ENCODE measurements at places on chromosomes 3 and 15.
A peak's percentile ranks its signal among the peaks of the same experiment; 100 is the strongest.

DNA sequence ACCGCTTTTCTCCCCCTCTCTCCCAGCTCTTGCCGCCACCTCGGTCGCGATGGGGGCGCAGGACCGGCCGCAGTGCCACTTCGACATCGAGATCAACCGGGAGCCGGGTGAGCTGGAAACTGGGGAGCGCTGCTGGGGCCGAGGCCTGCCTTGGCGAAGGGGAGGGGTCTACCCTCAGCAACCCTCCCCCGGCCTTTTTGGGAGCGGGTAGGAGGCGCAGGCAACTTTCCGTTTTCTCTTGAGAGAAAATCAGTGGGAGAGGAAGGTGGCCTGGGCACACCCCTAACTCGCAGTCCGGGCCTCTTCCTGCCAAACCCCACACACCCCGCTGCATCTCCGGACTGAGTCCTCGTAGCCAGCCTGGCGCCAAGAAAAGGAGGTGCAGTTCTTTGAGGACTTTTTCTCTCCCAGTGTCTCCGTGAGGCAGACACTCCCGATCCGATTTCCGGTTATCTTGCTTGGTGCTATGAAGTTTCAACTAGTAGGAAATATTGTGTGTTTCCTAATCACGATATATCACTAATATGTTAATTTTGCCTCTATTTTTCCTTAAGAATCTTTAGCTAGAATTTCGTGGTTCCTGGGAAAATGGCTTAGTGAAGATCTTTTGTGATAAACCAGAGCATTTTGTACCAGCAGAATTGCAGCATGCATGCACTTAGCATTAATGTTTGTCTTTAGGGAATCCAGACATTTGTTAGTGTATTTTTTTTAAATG is 631 bp downstream of the NKTR start:
- H3K27ac ChIP-seq = peak overlapping the region; percentile 96
- H3K27me3 ChIP-seq = no peaks in the 10 kb centered on the region
- peaks cover 59% of the 10 kb centered on the region for H3K36me3 ChIP-seq
- H3K4me1 ChIP-seq = peaks cover 31% of the 10 kb centered on the region
- H3K4me3 ChIP-seq = peak overlapping the region; percentile 91

DNA sequence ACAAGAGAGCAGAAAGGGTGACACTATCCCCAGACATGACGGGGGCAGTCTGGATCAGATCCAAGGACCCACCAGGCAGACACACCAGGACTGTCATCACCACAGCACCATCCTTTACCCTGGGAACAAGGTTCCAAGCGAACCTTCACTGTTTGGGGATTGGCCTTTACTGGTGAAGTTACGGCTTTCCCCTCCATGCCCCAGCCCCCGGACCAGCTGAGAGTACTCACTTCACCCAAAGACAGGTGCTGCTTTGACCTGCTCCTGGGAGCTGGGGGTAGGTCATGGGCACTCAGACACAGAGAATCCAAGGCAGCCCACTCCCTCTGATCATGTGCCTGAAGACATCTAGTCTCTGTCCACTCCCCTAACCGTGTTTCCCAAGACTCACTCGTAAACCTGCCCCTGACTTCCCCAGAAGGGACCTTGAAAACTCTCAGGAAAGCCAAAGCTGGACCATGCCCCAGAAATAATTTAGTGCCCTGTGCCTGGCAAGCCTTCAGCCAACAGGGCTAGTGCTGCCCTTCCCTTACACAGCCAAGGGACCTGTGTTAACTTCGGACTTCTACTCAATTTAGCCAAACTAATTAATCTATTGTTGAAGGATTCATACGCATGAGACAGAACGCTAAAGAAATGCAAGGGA is 2.8 kb downstream of the RRP9 start:
- DNase-seq = no peak
- H3K36me3 ChIP-seq = peaks cover 62% of the 10 kb centered on the region
- peaks cover 22% of the 10 kb centered on the region for H3K4me1 ChIP-seq
- H3K27me3 ChIP-seq = no peaks in the 10 kb centered on the region
- H3K4me3 ChIP-seq = peak overlapping the region; percentile 43

DNA sequence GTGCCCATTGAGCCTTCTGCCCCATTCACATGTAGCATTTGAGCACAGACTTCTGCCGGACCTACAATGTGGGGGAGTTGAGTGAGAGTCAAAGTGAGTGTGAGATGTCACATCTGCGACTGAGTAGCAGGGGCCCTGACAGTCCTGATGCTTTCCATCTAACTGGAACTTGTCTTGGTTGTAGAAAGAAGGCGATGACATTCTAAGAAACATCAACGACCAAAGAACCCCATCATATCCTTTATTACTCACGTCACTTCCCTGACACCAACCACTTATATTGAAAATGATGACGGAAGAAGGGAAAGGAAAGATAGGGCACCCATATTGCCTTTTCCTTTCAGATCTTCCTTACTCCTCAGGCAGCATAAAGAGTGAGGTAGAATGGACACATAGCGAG is 30.5 kb downstream of the SMAD3 start:
- H3K27me3 ChIP-seq = no peaks in the 10 kb centered on the region
- peaks cover 83% of the 10 kb centered on the region for H3K4me1 ChIP-seq
- H3K36me3 ChIP-seq = peaks cover 61% of the 10 kb centered on the region
- peak overlapping the region; percentile 5 for H3K4me3 ChIP-seq
- peak overlapping the region; percentile 92 for H3K27ac ChIP-seq

DNA sequence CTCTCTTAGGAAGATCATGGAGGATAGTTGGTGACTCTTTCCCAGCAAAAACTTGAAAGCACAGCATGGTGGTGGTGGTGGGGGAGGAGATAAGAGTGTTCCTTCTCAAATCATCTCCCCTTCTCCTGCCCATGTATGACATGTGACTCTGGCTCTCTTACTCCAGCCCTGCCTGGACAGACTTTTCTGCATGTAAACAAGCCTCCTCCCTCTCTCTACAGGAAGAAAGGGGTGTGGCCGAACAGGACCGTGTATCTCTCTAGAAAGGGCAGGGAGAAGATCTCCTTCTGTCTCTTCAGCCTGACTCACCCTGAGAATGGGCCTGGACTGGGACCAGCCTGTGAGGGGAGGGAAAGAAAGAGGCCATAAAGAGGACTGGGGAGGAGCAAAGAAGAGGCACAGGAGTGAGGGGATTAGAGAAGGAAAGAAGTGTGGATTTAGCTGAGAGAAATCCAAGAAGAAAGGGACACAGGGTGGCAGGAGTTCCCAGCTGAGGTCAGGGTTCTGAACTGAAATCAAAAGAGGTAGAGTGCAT is 1.5 kb downstream of the CELF6 start:
- H3K4me3 ChIP-seq = peak overlapping the region; percentile 62
- H3K36me3 ChIP-seq = no peaks in the 10 kb centered on the region
- DNase-seq = no peak
- peaks cover 16% of the 10 kb centered on the region for H3K4me1 ChIP-seq

- peak overlapping the region; percentile 97 for H3K4me3 ChIP-seq
- H3K27ac ChIP-seq = peak overlapping the region; percentile 75
- H3K4me1 ChIP-seq = peaks cover 47% of the 10 kb centered on the region
Observed at GRCh38 chr3:186566772-186567071, 417 bp downstream of the TBCCD1 start.

- no peak for DNase-seq
- no peak overlapping the region for H3K27ac ChIP-seq
- peaks cover 46% of the 10 kb centered on the region for H3K36me3 ChIP-seq
Observed at GRCh38 chr3:4503050-4503449, 9.9 kb downstream of the ITPR1 start.

GRCh38 chr3:178439504-178439903 is 96.7 kb upstream of the KCNMB2 start:
- no peaks in the 10 kb centered on the region for H3K36me3 ChIP-seq
- no peak overlapping the region for H3K4me3 ChIP-seq
- DNase-seq = no peak
- no peak overlapping the region for H3K27ac ChIP-seq

GRCh38 chr3:16999161-16999560 is 114.4 kb downstream of the PLCL2 start:
- no peak overlapping the region for H3K27ac ChIP-seq
- peaks cover 36% of the 10 kb centered on the region for H3K4me1 ChIP-seq
- H3K36me3 ChIP-seq = peaks cover 26% of the 10 kb centered on the region
- no peaks in the 10 kb centered on the region for H3K27me3 ChIP-seq
- H3K4me3 ChIP-seq = no peak overlapping the region
- DNase-seq = no peak

- H3K27ac ChIP-seq = peak within 1 kb of the TSS; percentile 80
- peak within 1 kb of the TSS; percentile 93 for H3K4me3 ChIP-seq
- peak; percentile 62 for DNase-seq
- peaks cover 14% of the 10 kb centered on the region for H3K4me1 ChIP-seq
- no peaks in the 10 kb centered on the region for H3K36me3 ChIP-seq
- H3K27me3 ChIP-seq = peaks cover 30% of the 10 kb centered on the region
Observed at GRCh38 chr15:62389885-62390790, 225.1 kb upstream of the C2CD4B start.

DNA sequence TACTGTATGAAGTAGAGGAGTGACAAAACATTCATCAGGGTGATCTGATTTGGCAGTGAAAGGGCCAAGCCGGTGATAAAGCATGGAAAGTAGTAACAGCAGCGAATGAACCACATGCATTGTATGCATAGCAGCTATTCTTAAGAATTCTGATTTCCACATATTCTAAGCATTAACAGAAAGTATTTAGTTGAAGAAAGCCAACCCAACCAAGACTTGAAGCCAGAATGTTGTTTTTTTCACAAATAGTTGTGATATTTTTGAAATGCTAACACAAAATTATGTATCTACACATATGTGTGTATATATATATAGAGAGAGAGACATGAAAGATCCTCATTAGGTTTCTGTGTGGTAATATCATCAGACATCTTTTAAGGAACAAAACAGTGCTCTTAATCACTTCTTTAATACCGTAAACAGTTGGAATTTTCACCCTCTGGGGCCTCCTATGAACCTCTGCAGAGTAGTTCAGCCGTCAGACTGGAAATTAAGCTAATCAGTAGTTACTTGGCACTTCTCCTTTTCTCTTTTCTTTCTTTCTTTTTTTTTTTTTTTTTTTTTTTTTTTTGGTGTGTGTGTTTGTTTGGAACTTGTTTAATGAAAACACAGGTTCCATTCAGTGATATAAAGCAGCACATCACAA is 139.6 kb downstream of the CMSS1 start:
- H3K4me3 ChIP-seq = no peak overlapping the region
- no peaks in the 10 kb centered on the region for H3K36me3 ChIP-seq
- H3K27me3 ChIP-seq = no peaks in the 10 kb centered on the region

DNA sequence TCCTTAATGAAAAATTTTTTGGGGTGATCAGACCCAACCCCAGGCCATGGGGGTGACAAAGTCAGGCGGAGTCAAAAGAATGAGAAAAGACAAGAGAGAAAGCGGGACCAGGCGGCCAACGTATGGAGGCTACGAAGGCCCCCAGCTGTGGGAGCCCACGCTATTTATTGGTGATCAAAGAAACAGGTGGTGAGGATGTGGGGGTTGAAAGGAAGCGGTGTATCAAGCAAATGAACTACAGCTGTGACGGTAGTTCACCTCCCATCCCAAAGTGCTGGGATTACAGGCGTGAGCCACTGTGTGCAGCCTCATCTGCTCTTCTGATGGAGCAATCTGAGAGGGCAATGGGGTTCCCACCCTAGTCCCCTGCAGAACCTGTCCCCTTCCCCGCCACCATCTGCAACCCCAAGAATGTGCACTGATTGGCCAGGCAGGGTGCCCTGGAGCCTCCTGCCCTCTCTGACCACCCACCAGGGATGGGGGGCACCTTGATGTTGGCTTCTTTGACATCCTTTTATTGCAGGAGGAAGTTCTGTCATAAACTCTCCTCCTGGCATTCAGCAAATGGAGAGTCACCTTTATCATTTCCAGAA is 1.1 kb upstream of the CHRNA3 start:
- peaks cover 52% of the 10 kb centered on the region for H3K27me3 ChIP-seq
- H3K4me3 ChIP-seq = no peak overlapping the region
- DNase-seq = no peak

DNA sequence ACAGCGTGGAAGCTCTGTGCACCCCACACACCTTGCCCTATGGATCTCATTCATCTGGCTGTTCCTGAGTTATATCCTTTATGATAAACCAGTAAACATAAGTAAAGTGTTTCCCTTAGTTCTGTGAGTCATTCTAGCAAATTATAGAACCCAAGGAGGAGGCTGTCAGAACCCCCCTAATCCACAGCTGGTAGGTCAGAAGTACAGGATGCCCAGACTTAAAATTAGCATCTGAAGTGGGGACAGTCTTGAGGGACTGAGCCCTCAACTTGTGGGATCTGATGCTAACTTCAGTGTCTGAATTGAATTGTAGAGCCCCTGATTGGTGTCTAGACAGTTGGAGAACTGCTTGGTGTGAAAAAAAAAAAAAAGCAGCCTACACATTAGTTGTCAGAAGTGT is 75.1 kb downstream of the B3GNT5 start:
- H3K36me3 ChIP-seq = no peaks in the 10 kb centered on the region
- peaks cover 20% of the 10 kb centered on the region for H3K4me1 ChIP-seq
- H3K4me3 ChIP-seq = no peak overlapping the region
- H3K27ac ChIP-seq = no peak overlapping the region
- no peaks in the 10 kb centered on the region for H3K27me3 ChIP-seq

DNA sequence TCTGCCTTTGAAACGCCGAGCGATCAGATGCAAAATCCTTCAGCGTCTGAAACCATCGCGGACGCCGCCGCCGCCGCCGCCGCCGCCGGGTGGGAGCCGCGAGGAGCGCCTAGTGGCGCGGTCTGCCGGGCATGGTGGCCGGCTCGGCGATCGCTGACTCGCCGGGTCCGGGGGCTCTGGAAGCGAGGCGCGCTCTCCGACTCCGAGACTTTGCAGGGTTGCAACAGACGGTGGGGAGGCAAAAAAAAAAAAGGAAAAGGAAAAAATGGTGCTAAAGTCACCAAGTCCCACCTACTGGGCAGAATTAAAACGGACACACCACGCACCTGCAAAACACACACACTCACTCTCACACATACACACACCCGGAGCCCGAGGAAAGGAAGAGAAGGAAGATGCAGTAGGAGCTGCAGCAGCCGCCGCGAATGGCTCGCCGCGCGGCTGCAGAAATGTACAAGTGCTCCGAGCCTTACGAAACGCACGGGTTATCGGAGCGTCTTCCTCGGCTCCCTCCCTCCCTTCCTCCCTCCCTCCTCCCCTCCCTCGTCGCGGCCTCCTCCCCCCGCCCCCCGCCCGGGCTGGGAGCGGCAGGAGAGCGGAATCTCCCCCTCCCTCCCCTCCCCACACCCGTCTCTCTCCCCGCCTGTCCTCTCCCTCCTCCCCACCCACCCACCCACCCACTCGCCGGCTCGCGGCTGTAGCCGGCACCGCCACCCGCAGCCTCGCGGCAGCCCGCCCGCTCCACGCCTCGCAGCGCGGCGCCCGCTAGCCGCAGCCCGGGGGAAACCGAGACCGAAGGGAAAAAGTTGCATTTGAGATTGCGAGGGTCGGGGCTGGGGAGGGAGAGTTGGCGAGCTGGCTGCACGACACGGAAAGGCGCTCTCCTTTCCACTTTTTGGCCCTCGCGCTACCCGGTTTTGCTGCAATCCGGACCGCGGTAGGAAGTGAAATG is at the start of gene NTRK3:
TSS of gene NTRK3 (minus strand) at position 461 of the 952 bp plus-strand sequence. CDS start 586 bp downstream, outside the sequence.
- no peak for DNase-seq
- no peaks in the 10 kb centered on the region for H3K36me3 ChIP-seq
- peaks cover 12% of the 10 kb centered on the region for H3K4me1 ChIP-seq
- no peak within 1 kb of the TSS for H3K27ac ChIP-seq
- H3K4me3 ChIP-seq = peak within 1 kb of the TSS; percentile 77
- H3K27me3 ChIP-seq = peaks cover 68% of the 10 kb centered on the region

DNA sequence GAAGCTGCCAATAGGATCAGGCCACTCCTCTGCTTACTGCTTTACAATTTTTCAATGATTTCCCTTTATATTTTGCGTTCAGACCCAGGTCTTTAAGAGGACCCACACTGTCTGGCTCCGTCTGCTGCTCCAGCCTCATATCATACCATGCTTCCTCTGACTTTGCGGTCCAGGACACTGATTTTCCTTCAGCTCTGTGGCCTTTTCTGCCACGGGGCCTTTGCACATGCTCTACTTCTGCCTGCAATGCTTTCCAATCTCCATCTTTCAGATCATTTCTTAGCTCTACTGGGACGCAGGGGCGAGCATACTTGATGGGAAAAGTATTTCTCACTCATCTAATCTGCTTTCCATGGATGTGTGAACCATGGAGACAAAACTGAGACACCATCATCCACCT is 23.0 kb upstream of the SH3GL3 start:
- peaks cover 2% of the 10 kb centered on the region for H3K27me3 ChIP-seq
- no peaks in the 10 kb centered on the region for H3K4me1 ChIP-seq
- no peak overlapping the region for H3K27ac ChIP-seq

Data from activated T-helper 2 cell treated with anti-CD3 and anti-CD28 coated beads, Interferon-gamma antibody, Interleukin-2, Interleukin-4, amounts not matched to agents 10 μg/mL and 5 μg/mL and 100 μg/mL, durations not matched to agents 14 hours and 24 hours and 36 hours (primary cell).